ENCODE measurements at places on chromosomes 6 and 20.

DNA sequence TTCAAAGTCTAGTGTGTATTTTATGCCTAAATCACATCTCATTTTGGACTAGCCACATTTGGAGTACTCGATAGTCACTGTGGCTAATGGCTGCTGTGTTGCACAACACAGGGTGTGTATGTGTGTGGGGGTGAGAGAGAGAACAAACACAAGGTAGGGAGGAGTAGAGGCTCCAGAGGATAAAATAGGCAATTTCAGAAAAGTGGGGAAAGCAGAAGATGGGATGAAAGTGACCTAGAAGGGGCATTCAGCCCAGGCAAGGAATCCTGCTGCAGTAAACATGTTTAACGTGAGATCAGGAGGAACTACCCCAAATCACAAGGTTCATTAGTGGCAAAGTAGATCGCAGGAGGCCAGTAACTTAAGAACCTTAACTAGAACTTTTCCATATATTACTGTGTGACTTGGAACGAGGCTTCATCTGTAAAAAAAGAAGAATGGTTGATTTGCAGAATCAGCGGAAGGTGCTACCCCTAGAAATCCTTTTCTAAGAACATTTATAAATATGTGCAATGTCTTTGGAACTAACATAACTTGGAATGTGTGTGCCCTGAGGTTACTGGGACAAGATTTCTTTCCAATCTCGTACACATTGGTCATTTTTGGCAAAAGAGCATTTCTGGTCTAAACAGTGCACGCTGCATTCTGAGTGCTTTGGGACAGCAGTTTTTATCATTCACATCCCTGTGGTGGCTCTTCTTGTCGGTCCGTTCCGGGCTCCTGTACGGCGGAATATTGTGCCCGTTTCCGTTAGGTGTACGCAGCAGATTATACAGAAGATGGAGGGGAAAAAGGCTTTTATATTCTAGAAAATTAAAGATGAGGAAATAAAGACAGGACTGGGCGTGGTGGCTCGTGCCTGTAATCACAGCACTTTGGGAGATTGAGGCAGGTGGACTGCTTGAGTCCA, 2.6 kb downstream of the DUSP22 start:
- DNase-seq: no peak

- DNase-seq: no peak
Observed at GRCh38 chr6:111600588-111601445, 4.9 kb downstream of the TRAF3IP2 start.

GRCh38 chr6:47977314-47977713, 133.7 kb downstream of the PTCHD4 start:
- no peak for DNase-seq

GRCh38 chr20:36519944-36520343, 21.4 kb upstream of the MYL9 start:
- no peak for DNase-seq

- DNase-seq: no peak
Observed at GRCh38 chr6:150691463-150691862, 91.8 kb downstream of the PLEKHG1 start.

DNA sequence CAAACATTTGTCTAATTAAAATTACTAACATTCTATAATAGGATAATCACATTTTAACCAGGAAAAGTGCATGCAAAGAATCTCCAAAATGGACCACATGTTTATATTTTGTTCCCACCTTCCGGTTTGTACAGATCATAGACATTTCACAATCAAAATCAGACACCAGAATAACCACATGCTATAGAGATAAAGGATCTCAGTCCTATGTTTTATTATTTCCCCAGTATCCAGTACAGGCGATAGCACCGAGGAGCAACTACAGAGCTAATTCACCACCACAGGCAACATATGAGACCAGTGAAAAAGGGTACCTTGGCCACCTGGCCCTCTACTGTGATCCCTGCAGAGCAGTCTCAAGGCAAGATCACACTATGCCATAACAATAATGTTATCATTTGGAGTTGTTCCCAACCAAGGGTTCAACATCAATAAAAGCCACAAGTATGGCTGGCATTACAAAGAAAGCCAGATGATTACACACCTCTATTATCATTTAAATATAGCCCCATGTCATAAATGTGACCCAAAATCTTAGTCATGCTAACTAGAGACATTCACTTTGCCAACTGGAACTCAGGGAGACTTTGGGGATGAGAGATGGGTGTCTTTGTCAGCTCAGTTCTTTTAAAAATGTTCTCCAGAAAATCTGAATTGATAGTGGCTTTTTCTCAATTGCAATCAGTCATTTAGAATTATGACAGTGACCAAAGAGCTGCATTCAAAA, 46.7 kb downstream of the RALGAPA2 start:
- DNase-seq: no peak

DNA sequence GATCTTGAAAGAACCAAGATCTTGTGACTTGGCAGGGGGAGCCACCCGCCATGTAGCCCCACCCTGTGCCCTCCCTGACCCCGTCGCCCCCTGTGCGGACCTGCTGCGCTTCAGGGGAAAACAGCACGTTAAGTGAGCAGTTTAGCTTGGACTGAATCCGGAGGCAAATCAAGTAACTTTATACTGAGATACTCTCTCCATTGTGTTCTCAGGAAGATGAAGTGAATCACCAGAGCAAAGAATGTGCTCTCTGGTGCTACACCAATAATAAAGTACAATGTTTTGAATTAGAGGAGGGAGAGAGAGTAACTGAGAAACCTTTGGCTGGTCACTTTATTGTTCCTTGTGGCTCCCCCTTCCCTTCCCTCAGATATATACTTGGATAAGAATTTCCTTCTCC, 83.4 kb downstream of the TXNDC5 start:
- no peak for DNase-seq

- DNase-seq: no peak
Observed at GRCh38 chr6:124670801-124671200, 291.4 kb upstream of the RNF217 start.

- DNase-seq: no peak
Observed at GRCh38 chr6:71392276-71392675, 103.7 kb downstream of the OGFRL1 start.

- DNase-seq: no peak
Observed at GRCh38 chr6:34412643-34413214, 13.1 kb downstream of the RPS10 start.

- DNase-seq: no peak
Observed at GRCh38 chr6:53894091-53894490, 99.3 kb downstream of the LRRC1 start.
